Breast epithelium (tissue), 4 donors: ENCODE measurements at places on chromosomes 16 and 17.
A peak's percentile ranks its signal among the peaks of the same experiment; 100 is the strongest.

- DNase-seq = no peak
Observed at GRCh38 chr17:1934901-1935300, 90.2 kb downstream of the RTN4RL1 start.

DNA sequence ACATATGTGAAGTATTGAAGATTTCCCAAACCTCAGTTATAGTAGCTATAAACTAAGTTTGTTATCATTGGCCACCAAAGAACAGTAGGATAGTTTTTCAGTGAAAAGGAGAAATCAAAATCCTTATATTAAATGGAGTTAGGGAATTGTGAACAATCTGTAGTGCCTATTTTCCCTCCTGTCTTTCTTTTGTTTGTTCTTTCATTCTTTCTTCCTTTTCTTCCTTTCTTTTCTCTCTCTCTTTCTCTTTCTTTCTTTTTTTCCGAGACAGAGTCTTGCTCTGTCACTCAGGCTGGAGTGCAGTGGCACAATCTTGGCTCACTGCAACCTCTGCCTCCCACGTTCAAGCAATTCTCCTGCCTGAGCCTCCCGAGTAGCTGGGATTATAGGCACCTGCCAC, 48.8 kb downstream of the SSH2 start:
- no peak for DNase-seq

DNA sequence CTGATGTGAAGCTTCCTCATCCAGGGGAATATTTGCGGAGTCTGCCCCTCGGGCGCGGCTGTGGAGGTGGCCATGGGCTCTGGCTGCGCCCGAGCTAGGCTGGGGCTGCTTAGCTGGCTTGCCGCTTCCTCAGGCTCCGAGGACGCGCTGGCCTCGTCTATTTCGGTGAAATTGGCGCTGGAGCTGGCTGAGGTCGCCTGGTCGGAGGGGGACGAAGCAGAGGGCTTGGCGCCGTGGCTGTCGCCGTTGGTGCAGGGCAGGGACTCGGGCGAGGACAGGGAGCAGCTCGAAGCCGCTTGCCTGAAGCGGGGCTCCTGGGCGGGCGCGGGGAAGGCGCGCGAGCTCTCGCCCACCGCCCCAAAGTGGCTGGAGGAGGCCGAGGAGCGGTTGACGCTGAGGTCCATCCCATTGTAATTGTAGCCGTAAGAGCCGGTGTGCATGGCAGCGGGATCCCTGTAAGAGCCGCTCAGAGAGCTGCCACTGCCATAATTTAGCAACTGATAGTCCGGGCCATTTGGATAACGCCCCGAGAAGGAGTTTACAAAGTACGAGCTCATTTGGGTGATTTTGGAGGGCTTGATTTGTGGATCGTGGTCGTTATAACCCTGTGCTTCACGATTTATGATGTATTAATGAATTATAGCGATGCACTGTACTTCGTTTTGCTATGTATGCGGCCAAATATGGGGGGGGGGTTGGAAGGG, at the start of gene HOXB5:
TSS of gene HOXB5 (minus strand) at position 654 of the 704 bp plus-strand sequence. CDS start at position 557, 97 bp downstream.
- no peak for DNase-seq

DNA sequence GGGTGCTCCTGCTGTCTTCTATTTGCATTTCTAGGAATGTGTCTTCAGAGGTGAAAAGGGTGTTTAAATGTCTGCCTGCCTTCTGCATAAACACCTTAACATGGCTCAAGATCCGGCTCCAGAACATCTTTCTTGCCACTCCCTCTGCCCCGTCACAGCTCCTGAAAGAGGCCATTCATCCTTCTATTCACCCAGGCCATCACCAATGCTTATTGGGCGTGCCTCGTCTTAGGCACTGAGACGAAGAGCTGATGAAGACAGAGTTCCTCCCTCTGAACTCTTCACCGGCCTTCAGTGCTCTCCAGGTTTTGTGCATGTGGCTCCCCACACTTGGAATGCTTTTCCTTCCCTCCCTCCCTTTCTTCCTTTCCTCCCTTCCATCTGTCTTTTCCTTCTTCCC, 386.7 kb downstream of the UTP18 start:
- DNase-seq = no peak

- no peak for DNase-seq
Observed at GRCh38 chr17:81398176-81398831, 3.0 kb downstream of the BAHCC1 start.

GRCh38 chr16:47470810-47471209, 9.7 kb downstream of the PHKB start:
- DNase-seq = no peak

GRCh38 chr17:5418858-5419355, 555 bp downstream of the NUP88 start:
- DNase-seq = no peak

DNA sequence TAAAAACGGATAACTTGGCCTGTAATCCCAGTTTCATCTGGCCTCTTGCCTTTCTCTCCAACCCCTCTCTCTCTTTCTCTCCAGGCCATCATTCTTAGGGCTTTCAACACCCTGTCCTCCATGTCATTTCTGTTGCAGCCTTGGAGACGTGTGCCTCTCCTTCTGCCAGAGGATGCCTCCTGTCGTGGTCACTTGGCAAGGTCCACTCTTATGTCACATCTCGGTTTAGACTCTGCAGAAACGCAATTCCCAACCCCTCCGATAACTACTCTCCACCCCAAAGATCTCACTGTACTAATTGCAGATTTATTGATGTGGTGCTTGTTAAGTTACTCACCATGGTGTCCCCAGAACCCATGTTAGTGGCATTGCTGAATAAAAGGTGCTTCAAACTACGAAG, 787.3 kb upstream of the RBFOX1 start:
- no peak for DNase-seq

DNA sequence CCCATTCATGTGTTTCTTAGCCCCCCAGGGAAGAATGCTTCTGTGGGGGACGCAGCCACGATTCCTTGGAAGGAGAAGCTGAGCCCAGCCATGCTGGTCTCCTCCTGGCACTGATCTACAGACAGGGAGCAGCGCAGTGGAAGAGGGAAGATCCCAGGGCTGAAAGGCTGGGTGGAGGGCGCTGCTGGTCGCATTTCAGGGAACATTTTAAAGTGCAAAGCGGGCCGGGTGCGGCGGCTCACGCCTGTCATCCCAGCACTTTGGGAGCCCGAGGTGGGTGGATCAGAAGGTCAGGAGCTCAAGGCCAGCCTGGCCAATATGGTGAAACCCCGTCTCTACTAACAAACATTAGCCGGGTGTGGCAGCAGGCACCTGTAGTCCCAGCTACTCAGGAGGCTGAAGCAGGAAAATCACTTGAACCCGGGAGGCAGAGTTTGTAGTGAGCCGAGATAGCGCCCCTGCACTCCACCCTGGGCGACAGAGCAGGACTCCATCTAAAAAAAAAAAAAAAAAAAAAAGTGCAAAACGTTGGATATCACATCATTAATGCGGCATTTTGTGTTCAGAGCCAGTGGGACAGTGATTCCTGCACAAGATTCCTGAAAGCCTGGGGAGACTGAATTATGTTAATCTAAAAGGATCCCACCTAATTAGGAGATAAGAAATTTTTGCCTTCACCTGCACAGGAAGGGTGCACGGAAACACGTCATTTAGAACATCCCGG, 558 bp upstream of the CHMP6 start:
- DNase-seq = no peak

- DNase-seq = no peak
Observed at GRCh38 chr17:427891-428290, 75.3 kb upstream of the RPH3AL start.

- DNase-seq = no peak
Observed at GRCh38 chr17:80758481-80759376, 214.1 kb downstream of the RPTOR start.

GRCh38 chr17:80289616-80290015, 29.0 kb downstream of the RNF213 start:
- no peak for DNase-seq

- DNase-seq = no peak
Observed at GRCh38 chr17:80260069-80260535, 550 bp upstream of the RNF213 start.

DNA sequence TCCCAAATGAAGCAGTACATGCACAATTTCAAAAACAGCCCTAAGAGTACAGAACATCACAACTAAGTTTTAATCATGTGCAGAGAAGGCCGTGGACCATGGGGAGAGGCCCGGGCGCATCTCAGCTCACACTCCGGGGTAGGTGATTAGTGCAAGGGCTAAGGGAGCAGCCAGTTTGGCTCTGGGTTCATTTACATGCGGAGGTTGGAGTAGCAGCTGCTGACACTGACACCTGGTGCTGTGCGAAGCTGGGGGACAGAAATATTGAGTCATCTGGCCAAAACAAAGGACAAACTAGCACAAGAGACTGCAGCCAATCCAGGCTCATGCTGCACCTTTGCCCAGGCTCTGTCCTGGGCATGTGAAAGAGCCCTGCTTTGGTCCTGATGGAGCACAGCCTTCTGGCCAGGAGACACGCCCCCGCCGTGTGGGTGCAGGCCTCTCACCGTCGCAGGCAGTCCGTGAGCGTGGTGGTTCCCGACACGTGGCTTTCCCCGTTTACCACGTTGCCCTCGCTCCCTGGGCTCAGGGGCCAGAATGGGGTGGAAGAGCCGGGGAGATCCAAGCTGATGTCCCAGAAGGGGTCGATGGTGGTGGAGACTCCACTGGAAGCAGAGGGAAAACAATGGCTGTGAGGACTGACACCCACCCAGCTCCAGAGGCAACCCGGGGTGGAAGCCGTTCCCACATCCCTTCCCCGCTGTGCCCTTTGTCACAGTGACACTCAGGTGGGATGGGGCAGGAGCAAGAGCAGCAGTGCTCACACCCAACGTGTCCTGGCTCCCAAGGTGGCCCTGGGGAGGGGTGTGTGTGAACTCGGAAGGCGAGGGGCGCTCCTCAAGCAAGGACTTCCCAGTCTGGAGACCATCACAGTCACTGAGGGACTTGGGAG, 31.9 kb downstream of the USP22 start:
- DNase-seq = no peak

- DNase-seq = no peak
Observed at GRCh38 chr17:6162216-6162615, 92.0 kb downstream of the WSCD1 start.

- no peak for DNase-seq
Observed at GRCh38 chr17:76740329-76741118, 2.6 kb downstream of the MFSD11 start.

DNA sequence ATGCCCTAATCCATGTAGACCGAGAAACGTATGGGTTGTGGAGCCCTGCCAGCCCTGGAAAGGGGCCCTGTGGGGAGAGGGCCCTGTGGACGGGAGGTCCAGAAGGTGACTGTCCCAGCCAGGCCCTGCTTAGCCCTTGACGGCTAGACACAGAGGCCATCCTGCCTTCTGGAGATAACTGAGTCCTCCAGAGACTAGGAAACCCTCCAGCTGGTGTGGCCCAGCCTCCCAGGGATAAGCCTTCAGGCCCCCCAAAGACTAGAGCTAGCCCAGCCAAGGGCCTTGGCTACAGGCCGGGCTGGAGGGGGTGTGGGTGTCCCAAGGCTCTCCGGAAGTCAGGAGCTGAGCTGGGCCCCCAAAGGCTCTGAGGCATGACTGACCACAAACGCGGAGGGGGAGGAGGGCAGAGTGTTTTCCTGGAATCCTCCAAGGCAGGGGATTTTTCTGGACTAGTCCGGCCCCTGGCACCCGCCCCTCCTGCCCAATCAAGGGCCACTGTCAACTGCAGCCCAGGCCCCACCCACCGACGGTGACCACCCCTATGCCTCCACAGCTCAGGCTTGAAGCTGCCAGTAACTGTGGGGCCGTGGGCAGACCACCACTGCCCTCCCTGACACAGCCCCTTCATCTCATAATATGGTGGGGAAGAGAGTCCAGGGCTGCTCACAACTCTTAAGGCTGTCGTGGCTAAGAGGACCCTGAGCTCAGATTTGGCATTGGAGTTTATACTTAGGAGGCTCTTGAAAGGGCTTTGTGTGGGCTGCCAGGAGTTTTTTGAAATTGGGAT, 885 bp upstream of the VASN start:
- DNase-seq = no peak

GRCh38 chr16:11006656-11007055, 62.3 kb downstream of the CLEC16A start:
- no peak for DNase-seq

- DNase-seq = peak; percentile 62
Observed at GRCh38 chr17:41301916-41302901, at the start of gene KRTAP29-1. Gene KRTAP29-1 (minus strand): TSS chr17:41302851. CDS start chr17:41302851, 0 bp downstream.

DNA sequence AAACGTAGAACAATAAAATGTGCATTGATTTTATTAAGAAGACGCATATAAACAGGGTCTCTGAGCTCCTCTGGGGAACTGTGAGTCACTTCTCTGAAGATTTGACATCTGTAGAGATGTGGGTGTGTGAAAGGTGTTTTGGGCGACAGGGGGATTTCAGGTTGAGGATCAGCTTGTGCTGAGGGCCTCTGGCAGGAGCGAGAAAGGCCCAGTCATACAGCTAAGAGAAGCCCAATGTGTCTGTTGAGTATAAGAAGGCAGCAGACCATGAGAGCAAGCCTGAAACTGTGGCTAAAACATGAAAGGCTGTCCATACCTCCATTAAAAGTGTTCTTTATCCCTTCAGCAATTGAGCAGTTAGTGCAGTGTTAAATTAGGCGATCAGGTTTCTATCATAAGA, 406.5 kb upstream of the MON1B start:
- no peak for DNase-seq

DNA sequence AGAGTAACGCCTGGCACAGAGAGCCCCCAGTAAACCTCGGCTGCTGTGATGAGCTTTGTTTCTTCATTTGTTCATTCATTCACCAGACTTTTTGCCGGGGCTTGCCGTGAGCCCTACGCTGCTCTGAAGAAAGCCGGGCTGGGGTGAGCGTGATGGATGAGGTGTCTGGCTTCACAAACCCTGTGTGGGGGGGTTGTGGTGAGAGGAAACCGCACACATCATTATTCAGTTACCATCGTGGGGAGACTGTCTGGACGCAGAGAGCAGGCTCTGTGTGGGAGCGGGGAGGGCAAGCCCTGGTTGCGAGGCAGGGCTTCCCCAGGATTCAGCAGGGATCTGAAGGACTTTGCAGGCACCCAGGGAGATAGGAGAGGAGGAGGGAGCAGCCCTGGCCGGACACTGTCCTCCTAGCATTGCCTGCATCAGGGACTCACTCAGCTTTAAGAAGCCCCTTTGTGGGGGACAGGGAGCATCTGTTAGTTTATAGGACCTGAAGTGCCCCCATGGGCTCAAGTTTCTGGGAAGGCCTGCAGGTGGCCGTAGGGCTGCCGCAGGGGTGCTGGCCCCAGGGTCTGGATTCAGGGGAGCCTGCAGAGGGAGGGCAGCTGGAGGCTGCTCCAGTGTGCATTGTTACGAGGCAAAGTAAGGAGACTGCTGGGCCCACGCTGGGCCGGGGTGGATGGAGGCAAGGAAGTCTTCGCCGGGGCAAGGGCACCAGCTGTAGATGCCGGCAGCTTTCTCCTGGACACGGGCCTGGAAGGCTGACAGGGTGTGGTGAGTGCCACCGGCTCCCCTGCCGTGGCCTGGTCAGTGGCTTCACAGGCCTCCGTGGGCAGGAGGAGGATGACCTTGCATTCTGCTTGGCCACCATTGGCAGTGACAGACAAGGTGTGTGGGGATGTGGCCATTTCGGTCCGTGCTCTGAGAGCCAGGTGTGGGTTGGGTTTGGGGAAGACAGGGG, 334.5 kb downstream of the SEC14L1 start:
- no peak for DNase-seq

DNA sequence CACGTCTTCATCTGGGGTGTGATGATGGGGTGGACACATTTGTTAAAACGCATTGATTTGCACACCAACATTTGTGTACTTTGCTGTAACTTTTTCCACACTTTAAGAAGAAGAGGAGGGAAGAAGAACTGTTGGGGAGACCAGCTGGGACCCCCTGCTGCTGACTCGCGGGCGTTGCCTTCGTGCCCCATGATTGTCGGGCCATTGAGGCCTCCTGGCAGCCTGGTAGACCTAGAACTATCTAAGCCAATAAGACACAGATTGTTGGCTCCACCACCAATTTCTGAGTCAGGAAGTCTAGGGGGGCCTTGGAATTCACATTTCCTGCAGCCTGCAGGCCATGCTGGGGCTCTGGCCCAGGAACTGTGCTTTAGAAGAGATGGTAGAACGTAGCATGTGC, 105.5 kb downstream of the TNFRSF13B start:
- DNase-seq = no peak
